Skin of body (tissue), 3 donors: ENCODE measurements at places on chromosomes 4 and X. TPM values are rescaled to one million over a fixed set of nuclear protein-coding genes. Genes with fewer than 3 reads are reported as not detected.

DNA sequence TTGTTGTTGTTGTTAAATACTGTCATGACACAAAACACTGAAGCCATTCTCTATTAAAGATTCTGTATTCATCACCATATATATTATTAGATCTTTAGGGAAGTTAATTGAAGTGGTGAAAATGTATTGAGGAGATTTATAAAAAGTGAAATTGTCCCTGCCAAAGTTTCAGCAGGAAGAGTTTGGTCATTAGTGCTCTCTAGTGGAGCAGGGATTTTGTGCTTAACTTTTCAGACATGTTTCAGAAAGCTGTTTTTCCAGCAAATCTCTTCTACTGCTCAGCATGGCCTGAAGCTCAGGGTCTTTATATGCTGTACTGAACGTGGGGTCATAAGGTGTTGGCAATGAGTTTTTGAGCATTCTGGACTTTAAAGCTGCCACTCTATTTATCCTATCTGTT, 36.7 kb upstream of the CXXC4 start:
- no peak for DNase-seq

Gene SMR3B
- total RNA-seq = not detected

- no peak for DNase-seq
Measured at GRCh38 chr4:74004668-74005067, 6.2 kb upstream of the CXCL5 start.

GRCh38 chr4:6719611-6720179, 3.7 kb downstream of the BLOC1S4 start:
- no peak for DNase-seq

DNA sequence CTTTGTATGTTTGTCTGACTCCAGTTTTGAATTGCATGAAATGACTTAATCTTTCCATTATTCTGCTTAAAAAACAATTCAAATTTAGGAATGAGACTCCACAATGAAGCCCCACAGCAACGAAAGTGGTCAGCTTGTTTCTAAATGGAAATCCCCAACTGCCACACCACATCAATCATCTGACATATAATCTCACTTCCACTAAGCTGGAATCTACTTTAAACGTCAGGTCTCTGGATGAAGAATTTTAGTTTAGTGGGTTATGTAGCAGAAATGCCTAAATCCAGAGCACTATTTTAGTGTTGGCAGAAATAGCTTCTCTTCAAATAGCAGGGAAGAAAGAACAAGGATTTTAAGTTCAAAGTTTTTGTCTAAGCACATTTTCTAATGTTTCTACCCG, 1.7 kb upstream of the BMP2K start:
- no peak for DNase-seq

Gene FREM3
- total RNA-seq = 0.10 TPM

Gene AMOT
- total RNA-seq = 18.7 TPM

- peak; percentile 76 for DNase-seq
Measured at GRCh38 chr4:120443116-120443515, 376.5 kb upstream of the MAD2L1 start.

GRCh38 chr4:43234626-43235415, 342.3 kb downstream of the GRXCR1 start:
- no peak for DNase-seq

Gene NR3C2
- total RNA-seq = 5.2 TPM

- DNase-seq = no peak
Measured at GRCh38 chrX:22087011-22087557, 55.0 kb downstream of the PHEX start.

Gene TCEAL7
- total RNA-seq = 44.0 TPM

GRCh38 chrX:28628120-28628519, 40.9 kb downstream of the IL1RAPL1 start:
- no peak for DNase-seq

Gene SRPK3
- 6.7 TPM for total RNA-seq

GRCh38 chr4:40238008-40238699, 41.3 kb downstream of the RHOH start:
- no peak for DNase-seq

Gene SSX2
- not detected for total RNA-seq

DNA sequence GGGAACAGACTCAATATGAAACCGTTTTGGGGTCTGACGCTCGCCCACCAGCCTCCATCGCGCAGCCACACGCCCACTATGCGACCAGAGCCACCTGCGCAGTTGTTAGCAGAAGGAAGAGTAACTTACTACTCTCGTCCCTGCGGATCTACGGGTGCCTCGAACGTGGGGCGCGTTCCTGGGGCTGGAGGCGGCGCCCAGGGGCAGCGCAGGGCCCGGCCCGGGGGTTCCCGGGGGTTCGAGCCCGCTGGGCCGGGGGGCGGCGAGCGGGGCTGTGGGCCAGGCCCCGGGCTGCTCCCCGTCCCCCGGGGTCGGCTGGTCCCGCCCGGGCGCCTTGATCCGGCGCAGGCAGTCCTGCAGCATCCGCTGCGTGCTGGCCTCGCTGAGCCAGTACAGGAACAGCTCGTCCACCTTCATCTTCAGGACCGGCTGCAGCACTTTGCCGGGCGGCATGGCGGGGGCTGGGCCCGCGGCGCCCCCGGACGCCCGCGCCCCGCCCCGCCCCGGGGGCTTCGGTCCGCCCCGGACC, 404 bp downstream of the PPP2R3B start:
- no peak for DNase-seq

- DNase-seq = no peak
Measured at GRCh38 chrX:97238632-97239031, 354.9 kb downstream of the RPA4 start.

DNA sequence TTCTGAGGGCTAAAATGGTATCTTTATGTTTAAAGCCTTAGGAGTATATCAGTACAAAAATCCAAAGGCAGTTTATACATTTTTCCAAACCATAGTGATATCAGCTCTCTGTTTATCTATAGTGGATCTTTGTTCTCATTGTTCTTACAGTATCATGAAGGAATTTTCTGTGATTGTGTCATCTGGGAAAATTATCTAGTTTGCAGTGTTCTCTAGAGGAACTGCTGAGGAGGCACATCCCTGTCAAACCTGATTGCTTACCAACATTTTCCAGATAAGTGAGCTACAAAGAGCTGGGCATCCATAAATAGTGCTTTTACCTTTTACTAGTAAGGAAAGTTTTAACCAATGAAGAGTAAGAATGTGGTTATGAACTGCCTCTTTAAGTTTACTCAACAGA, 44.9 kb upstream of the SLC25A31 start:
- no peak for DNase-seq

Gene FAT1
- total RNA-seq = 171 TPM

Gene CCDC110
- 1.4 TPM for total RNA-seq

GRCh38 chr4:183926950-183927349, 21.8 kb downstream of the STOX2 start:
- DNase-seq = no peak

Gene CFP
- total RNA-seq = 2.5 TPM

Gene RBMXL3
- total RNA-seq = not detected

DNA sequence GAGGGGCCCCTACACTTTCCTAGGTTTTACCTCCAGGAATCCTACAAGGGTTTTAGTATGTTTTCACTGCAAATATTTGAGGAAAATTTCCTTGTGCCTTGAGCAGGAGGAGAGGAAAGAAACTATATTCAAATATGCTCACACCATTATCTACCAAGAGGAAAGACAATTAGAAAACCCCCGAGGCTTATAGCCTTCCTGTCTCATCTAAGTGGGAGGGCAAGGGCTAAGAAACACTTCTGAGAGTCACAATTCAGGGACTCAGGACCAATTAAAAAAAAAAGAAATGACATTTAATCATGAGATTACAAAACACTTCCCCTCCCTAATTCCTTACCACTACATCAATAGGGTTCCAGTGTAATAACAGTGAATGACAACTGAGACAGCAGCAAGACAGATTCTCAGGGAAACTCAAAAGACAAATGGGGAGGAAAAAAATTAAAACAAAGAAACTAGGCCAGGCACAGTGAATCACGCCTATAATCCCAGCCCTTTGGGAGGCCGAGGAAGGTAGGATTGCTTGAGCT, 45.6 kb downstream of the ATRX start:
- no peak for DNase-seq

Gene GPR34
- 10.9 TPM for total RNA-seq

DNA sequence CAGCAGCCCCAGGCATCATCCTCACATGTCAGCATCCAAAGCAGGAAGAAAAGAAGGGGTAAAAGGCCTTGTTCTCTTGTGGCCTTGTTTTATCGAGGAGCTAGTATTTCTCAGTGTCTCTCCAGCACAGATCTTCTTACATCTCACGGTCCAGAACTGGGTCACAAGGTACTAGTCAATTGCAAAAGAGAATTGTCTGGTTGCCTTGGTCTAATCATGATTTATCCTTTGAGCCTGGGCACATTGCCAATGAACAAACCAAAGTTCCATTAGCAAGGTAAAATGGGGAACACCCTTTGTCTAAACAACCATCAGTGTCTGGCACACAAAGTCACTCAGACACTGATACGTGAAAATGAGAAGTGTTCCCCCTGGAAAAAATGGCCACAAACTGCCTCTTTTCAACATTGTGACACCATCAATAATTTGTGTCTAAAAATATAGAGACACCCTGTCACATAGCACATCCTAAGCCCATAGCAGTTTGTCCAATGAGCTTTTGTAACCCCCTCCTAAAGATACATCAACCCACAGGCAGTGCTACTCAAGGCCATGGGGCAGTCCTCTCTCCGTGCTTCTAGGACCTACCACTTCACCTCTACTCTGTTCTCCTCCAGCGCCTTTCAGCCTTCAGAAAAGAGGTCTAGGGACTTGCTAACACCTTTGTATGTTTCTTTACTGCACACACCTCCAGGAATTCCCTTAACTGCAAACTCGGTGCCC, 534.4 kb downstream of the MID1IP1 start:
- DNase-seq = no peak

DNA sequence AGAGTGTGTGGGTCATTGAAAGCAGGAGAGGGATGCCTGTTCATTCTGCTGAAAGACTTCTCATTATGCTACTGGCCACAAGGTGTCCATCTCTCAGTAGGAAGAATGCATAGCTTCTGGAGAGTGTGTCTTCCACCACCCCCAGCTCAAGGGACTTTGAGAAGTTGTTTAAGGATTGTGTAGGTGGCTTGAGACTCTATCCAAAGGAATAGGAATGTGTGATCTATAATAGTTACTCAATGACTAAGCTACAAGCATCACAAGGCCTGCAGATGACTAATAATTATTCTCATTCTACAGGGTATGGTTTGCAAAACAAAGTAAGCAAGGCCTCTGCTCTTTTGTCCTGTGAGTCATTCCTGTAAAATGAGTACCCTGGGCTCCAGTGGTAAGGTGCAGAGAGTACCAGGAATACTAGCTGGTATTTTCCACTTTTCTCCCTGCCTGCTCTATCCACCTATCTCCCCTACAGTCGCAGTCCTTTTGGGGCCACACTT, 279.8 kb upstream of the BOD1L1 start:
- DNase-seq = no peak

GRCh38 chrX:112555831-112556230, 123.9 kb downstream of the LHFPL1 start:
- no peak for DNase-seq

- no peak for DNase-seq
Measured at GRCh38 chrX:64198036-64198435, 7.5 kb downstream of the AMER1 start.

GRCh38 chr4:153651587-153651986, 32.5 kb upstream of the TLR2 start:
- DNase-seq = no peak

GRCh38 chr4:156528216-156528615, 443.4 kb downstream of the PDGFC start:
- DNase-seq = no peak

Gene MECP2
- 22.2 TPM for total RNA-seq

GRCh38 chr4:141912831-141913230, 276.4 kb downstream of the IL15 start:
- DNase-seq = no peak

- DNase-seq = no peak
Measured at GRCh38 chr4:132809298-132810032, 339.6 kb upstream of the PCDH10 start.

Gene ACE2
- not detected for total RNA-seq

DNA sequence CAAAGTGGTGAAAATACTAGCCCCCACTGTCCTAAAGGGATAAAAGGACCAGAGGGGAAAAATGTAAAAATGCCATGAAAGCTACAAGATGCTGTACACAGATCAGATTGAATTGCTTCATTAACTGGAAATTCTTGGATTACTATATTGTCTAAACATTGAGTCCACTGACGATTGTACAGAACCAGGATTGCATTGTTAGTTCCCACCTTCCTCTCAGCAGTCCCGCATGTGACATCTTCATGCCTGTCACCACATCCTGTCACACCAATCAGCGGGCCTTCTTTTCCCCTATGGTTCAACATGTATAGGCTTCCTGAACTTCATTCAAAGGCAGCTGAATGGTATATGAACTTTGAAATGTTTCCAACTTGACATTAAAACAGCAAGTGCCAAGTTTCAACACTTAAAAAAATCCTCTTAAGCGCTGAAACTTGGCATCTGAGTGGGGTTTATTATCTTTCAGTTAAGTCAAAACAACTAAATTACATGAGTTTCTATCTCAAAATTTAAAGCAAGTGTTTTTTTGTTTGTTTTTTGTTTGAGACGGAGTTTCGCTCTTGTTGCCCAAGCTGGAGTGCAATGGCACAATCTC, 24.6 kb downstream of the ZRSR2 start:
- no peak for DNase-seq

- no peak for DNase-seq
Measured at GRCh38 chrX:153708415-153708814, 15.8 kb downstream of the BCAP31 start.

Gene PLP1
- total RNA-seq = 57.5 TPM

Gene TMEM154
- total RNA-seq = 15.0 TPM

Gene SLITRK2
- total RNA-seq = 2.5 TPM

- DNase-seq = peak; percentile 59
Measured at GRCh38 chrX:31580726-31581125, 508.9 kb upstream of the FTHL17 start.

Gene C1GALT1C1
- total RNA-seq = 28.5 TPM

Gene EPHA5
- 0.59 TPM for total RNA-seq

DNA sequence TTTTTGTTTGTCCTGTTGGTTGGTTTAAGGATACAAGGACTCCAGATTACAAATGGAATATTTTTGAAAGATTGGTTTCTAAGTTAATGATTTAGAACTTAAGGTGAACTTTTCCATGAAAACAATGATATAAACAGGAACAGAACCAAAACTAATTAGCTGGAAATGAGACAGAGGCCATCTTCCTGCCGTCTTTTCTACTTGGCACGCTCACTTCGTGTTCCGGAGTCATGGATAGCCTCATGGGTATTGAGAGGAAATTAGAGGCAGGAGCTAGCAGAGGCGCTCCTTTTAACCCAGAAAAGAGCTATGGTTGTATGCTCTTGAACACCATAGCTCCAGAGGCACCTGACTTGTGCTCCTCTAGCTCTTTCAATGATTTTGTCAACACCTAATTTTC, 2.4 kb downstream of the FAM241A start:
- no peak for DNase-seq
